ENCODE measurements at places on chromosomes 7 and 10. TPM values are rescaled to one million over a fixed set of nuclear protein-coding genes. Genes with fewer than 3 reads are reported as not detected.

Gene SLC26A4
- 4.4 TPM for total RNA-seq

Gene PON3
- total RNA-seq, result 10.6 TPM

Gene STX1A
- total RNA-seq, result 19.1 TPM

Gene WDR37
- total RNA-seq, result 16.0 TPM

Gene PRSS37
- total RNA-seq, result not detected

DNA sequence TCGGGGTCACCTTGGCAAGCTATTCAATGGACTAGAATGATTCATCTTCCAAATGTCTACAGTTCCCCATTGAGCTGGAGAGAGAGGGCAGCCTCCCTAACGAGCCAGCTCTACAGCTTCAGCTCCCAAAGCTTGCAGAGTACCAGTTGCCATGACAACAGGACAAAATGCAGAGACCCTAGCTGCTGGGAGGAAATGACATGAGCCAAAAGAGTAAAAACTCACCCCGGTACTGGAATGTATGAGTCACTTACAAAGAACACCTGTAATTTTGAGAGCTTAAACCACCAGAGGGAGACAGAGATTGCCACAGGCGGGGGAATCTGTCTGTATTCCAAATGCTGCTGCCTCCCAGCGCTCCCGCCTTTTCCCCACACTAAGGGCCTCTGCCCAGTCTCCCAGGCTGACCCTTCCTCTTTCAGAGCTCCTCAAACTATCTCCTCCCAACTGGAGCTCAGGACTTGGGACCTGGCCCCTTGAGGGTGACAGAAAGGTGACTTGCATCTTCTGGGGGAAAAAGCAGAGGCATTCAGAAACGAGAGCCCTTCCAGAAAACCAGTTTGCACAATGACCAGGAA, 95.5 kb downstream of the CUL2 start:
- no peaks in the 10 kb centered on the region for H3K27me3 ChIP-seq
- DNase-seq, result peak; percentile 21
- no peak overlapping the region for H3K27ac ChIP-seq
- no peak overlapping the region for H3K4me3 ChIP-seq
- no peaks in the 10 kb centered on the region for H3K36me3 ChIP-seq

DNA sequence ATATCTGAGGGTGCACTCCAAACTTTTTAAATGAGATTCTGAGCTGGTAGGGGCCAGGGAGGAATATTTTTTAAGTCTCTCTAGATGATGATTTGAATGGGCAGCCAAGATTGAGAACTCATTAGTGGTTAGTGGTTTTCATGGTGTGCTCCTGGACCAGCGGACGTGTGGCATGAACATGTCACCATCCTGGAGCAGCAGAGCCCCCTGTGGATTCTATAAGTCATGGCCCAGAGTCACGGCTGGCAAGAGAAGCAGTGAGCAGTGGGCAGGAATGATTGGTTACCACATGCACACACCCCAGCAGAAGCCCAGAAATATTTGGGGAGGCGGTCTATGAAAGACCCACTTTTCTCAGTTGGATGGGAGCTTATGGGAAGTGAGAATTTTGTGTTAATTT, 21.2 kb upstream of the UCN3 start:
- no peak overlapping the region for H3K4me3 ChIP-seq
- H3K4me1 ChIP-seq, result no peaks in the 10 kb centered on the region
- H3K27me3 ChIP-seq, result no peaks in the 10 kb centered on the region
- no peaks in the 10 kb centered on the region for H3K36me3 ChIP-seq
- DNase-seq, result no peak
- no peak overlapping the region for H3K27ac ChIP-seq

DNA sequence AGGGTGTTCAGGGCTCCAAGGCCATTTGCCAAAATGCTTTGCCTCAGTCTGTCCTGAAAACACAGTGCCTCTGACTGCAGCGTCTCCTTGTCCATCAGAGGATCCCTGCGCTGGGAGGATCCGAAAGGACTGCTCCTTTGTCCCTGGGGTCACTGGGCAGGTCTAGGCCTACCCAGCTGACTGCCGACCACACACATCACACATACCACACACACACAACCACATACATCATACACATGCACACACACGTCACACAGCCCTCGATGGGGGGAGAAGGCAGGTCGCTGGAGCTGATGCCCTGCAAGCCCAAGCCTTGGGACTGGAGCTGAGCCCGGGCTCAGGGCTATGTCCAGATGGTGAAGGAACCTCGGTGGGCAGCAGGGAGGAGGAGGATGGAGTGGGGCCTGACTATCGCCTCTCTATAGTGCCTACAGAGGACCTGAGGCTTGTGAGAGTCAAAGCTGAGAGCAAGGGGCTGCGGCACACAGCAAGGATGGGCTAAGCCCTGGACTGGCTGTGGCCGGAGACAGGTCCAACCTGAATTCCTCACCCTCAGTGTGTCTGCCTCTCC, 29.1 kb downstream of the GPRIN2 start:
- H3K4me3 ChIP-seq, result no peak overlapping the region
- no peak overlapping the region for H3K27ac ChIP-seq
- H3K4me1 ChIP-seq, result no peaks in the 10 kb centered on the region
- no peaks in the 10 kb centered on the region for H3K27me3 ChIP-seq
- no peaks in the 10 kb centered on the region for H3K36me3 ChIP-seq

DNA sequence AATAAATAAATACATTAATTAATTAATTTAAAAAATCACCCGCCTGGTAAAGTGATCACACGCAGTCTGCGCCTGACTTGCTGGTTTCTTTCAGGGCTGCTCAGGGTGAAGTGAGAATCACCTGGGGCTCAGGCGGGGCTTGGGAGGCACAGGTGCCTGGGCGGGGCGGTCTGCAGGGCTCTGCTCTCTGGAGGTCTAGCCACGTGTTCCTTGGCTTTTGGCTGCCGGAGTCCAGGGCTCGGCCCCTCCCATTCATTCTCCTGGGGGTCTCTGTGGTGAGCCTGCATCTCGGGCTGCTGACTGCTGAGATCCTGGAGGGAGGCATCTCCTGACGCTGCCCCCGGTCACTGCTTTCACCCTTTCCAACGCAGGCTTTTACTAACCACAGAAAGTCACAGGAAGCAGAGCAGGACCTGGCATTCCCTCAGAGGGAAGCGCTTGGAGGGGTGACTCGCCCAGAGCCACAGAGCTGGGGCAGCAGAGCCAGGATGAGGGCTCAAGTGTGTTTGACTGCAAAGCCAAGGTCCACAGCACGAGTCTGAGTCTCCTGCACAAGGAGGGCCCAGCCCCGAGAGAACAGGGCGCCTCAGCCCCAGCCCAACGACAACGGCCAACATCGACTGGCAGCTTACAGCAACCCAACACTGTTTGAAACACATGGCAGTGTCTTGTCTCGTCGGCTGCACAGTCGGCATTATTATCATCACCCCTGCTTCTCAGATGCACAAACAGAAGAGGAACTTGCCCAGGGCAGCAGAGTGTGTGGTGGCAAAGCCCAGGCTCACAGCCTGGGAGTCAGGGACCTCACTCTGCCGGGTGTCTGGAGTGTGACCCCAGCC, 22.4 kb upstream of the MNX1 start:
- DNase-seq, result no peak
- H3K4me1 ChIP-seq, result no peaks in the 10 kb centered on the region
- no peaks in the 10 kb centered on the region for H3K36me3 ChIP-seq
- H3K27me3 ChIP-seq, result no peaks in the 10 kb centered on the region

GRCh38 chr10:91210435-91210834, 10.0 kb upstream of the PCGF5 start:
- no peak for DNase-seq
- no peaks in the 10 kb centered on the region for H3K36me3 ChIP-seq
- no peak overlapping the region for H3K27ac ChIP-seq
- H3K4me1 ChIP-seq, result no peaks in the 10 kb centered on the region

DNA sequence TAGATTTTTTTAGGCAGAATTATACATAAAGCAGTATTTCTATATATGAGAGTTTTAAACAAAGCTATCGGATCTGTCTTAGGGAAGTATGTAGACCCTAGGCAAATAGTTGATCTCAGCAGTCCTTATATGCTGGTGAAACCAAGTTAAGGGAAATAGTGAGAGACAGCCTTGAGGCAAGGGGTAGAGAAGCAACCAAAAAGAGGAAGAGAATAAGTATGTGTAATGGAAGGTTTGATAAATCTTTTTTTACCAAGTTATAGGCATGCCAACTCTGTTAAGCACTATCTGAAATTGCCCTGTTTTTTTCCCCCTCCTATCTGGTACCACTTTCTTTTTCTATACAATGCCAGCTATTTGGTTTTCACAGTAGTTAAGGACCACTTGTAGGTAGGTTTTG, 19.9 kb downstream of the SPAG6 start:
- H3K36me3 ChIP-seq, result no peaks in the 10 kb centered on the region
- peaks cover 3% of the 10 kb centered on the region for H3K27me3 ChIP-seq
- H3K4me1 ChIP-seq, result no peaks in the 10 kb centered on the region
- H3K4me3 ChIP-seq, result no peak overlapping the region

Measured in uterus (tissue), 4 donors.